Right atrium auricular region (tissue), 2 donors: ENCODE measurements at places on chromosomes 7 and 10. TPM values are rescaled to one million over a fixed set of nuclear protein-coding genes. Genes with fewer than 3 reads are reported as not detected.

The BTBD16 gene
- total RNA-seq: not detected

The ANKRD2 gene
- 204 TPM for total RNA-seq

The ABCA13 gene
- total RNA-seq: not detected

The SORCS1 gene
- 4.2 TPM for total RNA-seq

The RNF32 gene
- total RNA-seq: not detected

The WDR91 gene
- total RNA-seq: 3.3 TPM

The CDCA7L gene
- total RNA-seq: 48.9 TPM

GRCh38 chr10:88232029-88232895 lies 350.9 kb downstream of the RNLS start:
- H3K4me1 ChIP-seq: no peaks in the 10 kb centered on the region
- peak overlapping the region; percentile 33 for H3K27ac ChIP-seq
- DNase-seq: peak; percentile 85
- no peak overlapping the region for H3K4me3 ChIP-seq
- no peaks in the 10 kb centered on the region for H3K27me3 ChIP-seq

DNA sequence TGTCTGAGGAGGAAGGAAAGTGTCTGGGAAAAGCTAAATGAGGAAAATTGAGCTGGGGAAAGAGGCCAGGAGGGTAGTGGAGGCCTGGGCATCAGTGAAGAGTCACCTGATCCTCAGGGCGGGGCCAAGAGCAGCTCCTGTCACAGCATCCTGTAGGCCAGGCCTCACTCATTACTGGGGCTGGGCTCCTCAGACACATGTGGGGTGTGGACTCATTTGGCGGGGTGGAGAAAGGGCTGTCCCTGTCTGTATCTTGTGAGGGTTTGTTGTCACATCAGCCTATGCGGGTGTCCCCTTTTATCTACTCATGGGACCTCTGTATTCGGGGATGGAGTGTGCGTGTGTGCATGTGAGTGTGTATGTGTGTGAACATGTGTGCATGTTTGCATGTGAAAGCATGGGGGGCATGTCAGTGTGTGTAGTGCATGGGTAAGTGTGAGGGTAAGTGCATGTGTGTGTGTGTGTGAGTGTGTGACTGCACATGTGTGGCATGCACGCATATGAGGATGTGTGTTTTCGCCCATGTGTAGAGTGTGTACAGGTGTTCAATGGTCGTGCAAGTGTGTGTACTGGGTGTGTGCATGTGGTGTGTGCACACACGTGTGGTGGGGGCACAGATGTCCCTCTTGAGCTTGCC lies 67.8 kb downstream of the RAMP3 start:
- DNase-seq: peak; percentile 4
- no peak overlapping the region for H3K4me3 ChIP-seq
- no peaks in the 10 kb centered on the region for H3K27me3 ChIP-seq
- H3K27ac ChIP-seq: no peak overlapping the region
- no peaks in the 10 kb centered on the region for H3K4me1 ChIP-seq

DNA sequence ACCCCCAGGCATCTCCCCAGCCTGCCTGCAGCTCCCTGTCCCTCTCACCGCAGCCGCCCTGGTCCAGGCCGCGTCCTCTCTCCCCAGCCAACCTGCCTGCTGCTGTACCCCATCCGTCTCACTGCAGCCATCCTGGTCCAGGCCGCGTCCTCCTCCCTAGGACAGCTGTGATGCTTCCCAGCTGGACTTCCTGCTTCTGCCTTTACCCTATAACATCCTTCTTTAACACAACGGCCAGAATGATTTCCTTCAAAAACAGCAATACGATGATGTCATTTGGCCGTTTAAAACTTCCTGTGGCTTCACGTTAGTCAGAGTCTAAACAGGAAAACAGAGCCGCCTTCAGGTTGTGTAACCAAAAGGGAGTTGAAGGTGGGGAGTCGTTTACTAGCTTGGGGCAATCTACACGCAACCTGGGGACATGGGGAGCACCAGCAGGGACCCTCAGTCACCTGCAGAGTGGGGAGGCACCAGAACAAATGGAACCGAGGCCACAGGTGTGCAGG lies 32.2 kb upstream of the ZFAND2A start:
- H3K36me3 ChIP-seq: no peaks in the 10 kb centered on the region
- H3K4me3 ChIP-seq: no peak overlapping the region
- H3K4me1 ChIP-seq: no peaks in the 10 kb centered on the region
- no peak for DNase-seq
- H3K27me3 ChIP-seq: no peaks in the 10 kb centered on the region

- DNase-seq: no peak
- H3K4me3 ChIP-seq: no peak overlapping the region
Observed at GRCh38 chr10:24349379-24350001, 140.6 kb downstream of the KIAA1217 start.

DNA sequence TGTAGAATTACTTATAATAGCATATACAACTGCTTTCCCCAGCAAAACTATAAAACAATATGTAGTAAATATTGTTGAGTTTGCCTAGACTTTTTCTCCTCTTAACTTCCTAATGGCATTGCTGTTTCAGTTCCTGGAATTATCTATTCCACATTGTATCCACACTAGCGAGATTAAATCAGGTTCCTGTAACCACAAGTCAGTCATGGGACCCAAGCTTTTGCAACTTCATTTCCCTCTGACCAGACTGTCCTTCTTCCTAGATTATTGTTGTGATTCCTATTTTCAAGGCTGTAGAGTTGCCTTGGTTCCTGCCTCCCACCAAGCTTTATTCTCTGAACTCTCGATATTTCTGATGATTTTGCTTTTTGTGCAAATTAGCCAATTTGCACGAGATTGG lies 173.3 kb upstream of the ZNF804B start:
- H3K4me1 ChIP-seq: no peaks in the 10 kb centered on the region
- no peaks in the 10 kb centered on the region for H3K36me3 ChIP-seq
- no peak overlapping the region for H3K27ac ChIP-seq

DNA sequence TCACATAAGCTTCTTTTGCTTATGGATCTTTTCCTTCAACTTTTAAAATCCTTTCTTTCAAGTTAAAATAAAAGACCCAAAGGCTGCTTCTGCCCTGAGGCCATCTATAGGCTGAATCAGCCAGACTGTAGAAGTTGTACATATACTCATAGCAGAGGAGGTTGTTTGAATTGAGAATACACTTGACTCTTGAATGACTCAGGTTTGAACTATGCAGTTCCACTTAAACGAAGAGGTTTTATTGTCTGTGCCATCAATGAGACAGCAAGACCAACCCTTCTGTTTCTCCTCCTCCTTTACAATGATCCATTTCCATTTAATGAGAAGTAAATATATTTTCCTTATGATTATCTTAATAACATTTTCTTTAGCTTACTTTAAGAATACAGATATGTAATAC lies 5.8 kb downstream of the ZNF365 start:
- no peak for DNase-seq
- H3K4me1 ChIP-seq: no peaks in the 10 kb centered on the region
- H3K27ac ChIP-seq: peak overlapping the region; percentile 2
- H3K36me3 ChIP-seq: no peaks in the 10 kb centered on the region

- no peak overlapping the region for H3K27ac ChIP-seq
- H3K4me1 ChIP-seq: peaks cover 26% of the 10 kb centered on the region
- DNase-seq: no peak
- H3K4me3 ChIP-seq: no peak overlapping the region
Observed at GRCh38 chr7:135714534-135715009, 13.4 kb downstream of the SLC13A4 start.

GRCh38 chr7:155713384-155713783 lies 68.9 kb downstream of the RBM33 start:
- H3K36me3 ChIP-seq: peaks cover 39% of the 10 kb centered on the region
- H3K27me3 ChIP-seq: no peaks in the 10 kb centered on the region
- DNase-seq: no peak
- H3K4me3 ChIP-seq: no peak overlapping the region
